ENCODE measurements at places on chromosomes 5 and 9.

DNA sequence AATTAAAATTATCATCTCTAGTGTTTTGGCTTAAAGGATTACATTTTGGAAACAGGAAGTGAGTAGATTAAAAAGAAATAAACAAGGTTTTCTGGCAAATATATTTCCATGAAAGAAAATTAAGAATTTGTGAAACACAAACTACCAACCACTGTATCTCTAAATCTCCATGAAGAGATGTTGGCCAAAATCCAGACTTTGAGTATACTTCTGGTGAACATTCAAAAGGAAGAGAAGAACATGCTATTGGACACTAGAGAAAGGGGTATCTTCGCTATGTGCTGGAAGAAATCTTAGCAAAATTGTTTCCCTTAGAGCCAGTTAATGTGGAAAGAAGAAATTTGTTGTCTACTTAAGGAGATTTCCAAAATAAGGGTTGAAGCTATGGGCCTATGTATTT is 710.4 kb upstream of the CTNND2 start:
- DNase-seq: no peak

DNA sequence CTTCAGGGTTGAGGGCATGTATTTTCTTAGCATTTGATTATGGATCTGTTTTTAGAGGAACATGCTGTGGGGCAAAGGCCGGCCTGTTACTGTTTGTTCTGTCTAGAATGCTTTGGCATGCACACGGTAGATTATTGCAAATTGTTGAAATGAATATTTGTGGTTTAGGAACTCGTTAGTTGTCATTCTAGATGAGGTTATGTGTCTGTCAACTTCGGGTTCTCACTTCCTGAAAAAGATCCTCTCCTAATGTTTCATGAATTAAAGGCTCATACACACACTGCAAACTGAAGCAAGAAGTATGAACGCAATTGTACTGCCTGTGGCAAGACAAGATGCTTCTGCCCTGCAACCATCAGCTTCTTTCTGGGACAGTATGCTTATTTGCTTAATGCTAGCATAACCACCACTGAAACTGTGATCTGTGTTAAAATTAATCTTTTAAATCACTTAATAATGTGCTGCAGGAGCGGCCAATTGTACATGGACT is 99.6 kb downstream of the BASP1 start:
- no peak for DNase-seq

- DNase-seq: no peak
Observed at GRCh38 chr9:116058421-116058820, 95.2 kb upstream of the PAPPA start.

DNA sequence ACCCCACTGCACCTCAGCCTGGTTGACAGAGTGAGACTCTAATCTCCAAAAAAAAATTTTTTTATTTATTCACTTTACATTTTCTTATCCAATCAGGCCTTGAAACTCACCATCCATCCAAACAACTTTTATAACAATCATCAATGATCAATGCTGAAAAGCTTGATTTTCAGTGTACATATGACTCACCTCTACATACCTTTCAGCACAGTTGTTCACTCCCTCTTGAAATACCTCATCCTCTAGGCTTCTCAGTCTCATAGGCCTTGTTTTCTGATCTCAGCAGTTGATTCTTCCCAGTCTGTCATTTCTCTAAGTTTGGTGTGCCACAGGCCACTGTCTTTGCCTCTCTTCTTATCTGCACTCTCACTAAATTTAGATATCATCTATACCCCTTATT is 36.2 kb downstream of the GRIN3A start:
- DNase-seq: no peak

DNA sequence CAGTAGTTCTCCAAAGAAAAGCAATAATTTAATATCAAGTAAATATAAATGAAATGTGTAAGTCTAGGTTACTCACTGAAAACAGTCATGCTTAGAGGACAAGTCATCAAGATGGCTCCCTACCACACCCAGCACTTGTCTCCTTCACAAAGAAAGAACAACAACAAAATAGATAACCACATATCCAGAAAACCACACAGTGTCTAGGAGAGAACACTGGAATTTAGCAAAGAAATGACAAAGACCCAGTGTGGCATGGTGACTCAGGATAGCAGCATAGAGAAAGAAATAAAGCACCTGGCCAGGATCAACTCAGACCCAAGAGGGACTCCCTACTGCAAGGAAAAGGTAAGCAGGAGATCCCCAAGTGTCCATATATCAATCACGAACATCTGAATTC is 356.2 kb downstream of the TMEM161B start:
- no peak for DNase-seq

DNA sequence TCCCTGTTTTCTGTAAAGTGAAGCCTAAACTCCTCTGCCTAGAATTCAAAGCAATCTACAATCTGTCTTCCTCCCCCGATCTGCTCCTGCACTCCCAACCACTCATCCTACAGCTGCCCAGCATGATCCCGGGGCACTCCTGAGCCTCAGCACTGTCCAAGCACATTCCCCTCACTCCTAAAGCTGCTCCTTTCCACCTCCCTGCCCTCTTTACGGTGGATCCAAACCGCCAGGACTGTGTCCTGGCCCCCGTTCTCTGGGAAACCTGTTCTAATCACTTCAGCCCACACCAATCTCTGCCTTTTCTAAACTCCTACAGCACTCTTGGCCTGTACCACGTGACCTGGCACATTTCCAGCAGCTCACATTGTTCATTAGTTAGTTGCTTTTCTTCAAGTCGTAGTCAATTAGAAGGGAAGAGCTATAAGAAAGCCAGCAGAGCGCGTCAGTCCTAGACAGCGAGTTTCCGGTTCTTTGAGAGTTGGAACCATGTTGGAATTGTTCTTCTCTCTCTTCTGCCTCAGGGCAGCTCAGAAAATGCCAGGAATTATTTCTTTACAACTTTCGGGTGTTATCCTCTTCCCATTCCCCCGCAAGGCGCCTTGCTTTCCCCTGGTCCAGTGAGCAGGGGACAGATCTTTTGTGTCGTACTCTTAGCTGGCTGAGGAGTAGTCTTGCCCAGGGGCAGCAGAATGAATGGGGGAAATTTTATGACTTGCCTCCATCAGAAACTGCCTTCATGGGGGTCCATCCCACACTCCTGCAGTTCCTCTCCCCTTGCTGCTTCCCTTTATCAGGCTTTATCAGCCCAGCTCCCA is 60.7 kb downstream of the NRG2 start:
- DNase-seq: no peak

DNA sequence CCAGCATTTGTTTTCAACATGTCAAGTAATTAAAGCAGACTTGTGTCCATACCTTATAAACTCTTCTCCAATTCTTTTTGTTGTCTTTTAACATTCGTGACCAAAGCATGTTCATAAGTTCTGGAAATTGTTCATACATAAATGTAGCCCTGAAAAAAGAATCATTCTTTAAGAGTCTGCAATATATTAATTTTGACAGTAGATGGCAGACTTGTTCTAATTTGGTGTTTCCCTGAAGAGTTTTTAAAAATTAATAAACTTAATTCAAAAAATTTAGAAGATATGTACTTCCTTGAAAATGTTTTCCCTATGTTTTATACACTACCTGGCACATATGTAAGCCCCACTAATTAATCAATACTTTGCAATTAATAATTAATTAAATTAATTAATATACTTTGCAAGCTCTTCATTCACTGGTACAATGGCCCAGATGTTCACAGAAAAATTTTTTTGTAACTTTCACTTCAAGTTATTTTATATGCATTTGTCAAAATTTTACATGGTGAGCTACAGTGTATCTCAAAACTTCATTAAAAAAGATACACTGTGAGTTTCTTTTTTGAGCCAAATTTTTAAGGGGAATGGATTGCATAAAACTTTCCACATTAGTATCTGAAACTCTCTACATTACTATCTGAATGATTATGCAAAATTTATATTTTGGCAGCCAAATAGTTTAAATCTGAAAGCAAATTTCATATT is 42.1 kb downstream of the CLINT1 start:
- DNase-seq: no peak

Measured in cortex of kidney (tissue), 1 donor.